ENCODE measurements at places on chromosomes 11 and 22. TPM values are rescaled to one million over a fixed set of nuclear protein-coding genes. Genes with fewer than 3 reads are reported as not detected.
A peak's percentile ranks its signal among the peaks of the same experiment; 100 is the strongest.

GRCh38 chr11:30474151-30474954, 111.8 kb downstream of the MPPED2 start:
- DNase-seq, result no peak
- H3K4me3 ChIP-seq, result no peak overlapping the region
- no peaks in the 10 kb centered on the region for H3K36me3 ChIP-seq
- no peaks in the 10 kb centered on the region for H3K27me3 ChIP-seq
- no peaks in the 10 kb centered on the region for H3K4me1 ChIP-seq

GRCh38 chr11:100550912-100551632, 136.0 kb upstream of the ARHGAP42 start:
- no peak overlapping the region for H3K27ac ChIP-seq
- H3K27me3 ChIP-seq, result no peaks in the 10 kb centered on the region
- no peaks in the 10 kb centered on the region for H3K36me3 ChIP-seq
- no peak for DNase-seq

- no peaks in the 10 kb centered on the region for H3K36me3 ChIP-seq
- peaks cover 13% of the 10 kb centered on the region for H3K27me3 ChIP-seq
- H3K27ac ChIP-seq, result no peak overlapping the region
- no peaks in the 10 kb centered on the region for H3K4me1 ChIP-seq
- no peak overlapping the region for H3K4me3 ChIP-seq
These were observed 112.0 kb upstream of the E2F8 start for GRCh38 chr11:19352771-19353160.

- H3K27me3 ChIP-seq, result no peaks in the 10 kb centered on the region
- peaks cover 21% of the 10 kb centered on the region for H3K4me1 ChIP-seq
- no peak overlapping the region for H3K27ac ChIP-seq
- H3K4me3 ChIP-seq, result no peak overlapping the region
These were observed 458.4 kb downstream of the MIAT start for GRCh38 chr22:27115816-27116256.

DNA sequence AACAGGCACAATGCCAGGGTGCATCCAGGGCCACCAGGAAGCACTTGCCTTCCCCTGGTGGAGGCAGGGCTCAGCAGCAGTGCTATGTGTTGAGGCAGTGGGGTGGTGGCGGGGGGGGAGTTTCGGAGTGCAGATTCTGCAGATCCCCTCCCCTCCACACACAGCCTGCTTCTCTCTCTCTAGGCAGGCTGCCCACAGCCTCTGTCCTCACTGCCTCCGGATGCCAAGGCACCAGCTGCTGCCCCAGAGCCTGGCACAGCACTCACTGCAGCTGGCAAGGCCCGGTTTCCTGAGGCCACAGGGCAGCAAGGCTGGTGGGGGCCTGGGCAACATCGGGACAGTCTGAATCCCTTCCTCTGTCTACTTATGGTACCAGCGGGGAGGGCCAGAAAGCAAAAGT, 35.8 kb downstream of the NRXN2 start:
- no peaks in the 10 kb centered on the region for H3K27me3 ChIP-seq
- H3K4me1 ChIP-seq, result peaks cover 31% of the 10 kb centered on the region
- no peak overlapping the region for H3K4me3 ChIP-seq
- H3K36me3 ChIP-seq, result no peaks in the 10 kb centered on the region
- DNase-seq, result no peak

DNA sequence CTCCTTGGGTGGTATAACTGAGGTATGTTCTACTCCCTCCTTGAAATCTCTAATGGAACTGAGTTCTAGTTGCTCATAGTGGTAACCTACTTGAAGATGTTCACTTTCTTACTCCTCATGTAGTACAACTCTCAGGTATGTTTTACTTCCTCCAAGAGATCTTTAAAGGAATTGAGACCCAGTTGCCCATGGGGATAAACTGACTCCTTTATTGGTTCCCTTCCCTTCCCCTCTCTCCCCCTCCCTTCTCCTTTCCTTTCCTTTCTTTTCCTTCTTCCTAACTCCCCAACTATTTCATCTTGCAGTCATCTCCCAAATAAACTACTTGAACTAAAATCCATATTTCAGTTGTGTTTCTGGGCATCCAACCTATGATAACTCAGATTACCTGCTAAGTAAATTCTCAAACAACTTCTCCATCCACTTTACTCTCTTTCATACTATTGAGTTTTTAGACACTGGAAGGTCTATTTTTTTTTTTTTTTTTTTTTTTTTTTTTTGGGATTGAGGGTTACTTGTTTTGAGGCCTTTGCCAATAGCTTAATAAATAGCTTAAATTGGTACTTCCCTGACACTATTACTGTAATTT, 7.9 kb upstream of the TRIM68 start:
- no peak overlapping the region for H3K27ac ChIP-seq
- no peaks in the 10 kb centered on the region for H3K36me3 ChIP-seq
- no peak overlapping the region for H3K4me3 ChIP-seq
- peaks cover 2% of the 10 kb centered on the region for H3K27me3 ChIP-seq
- no peaks in the 10 kb centered on the region for H3K4me1 ChIP-seq
- DNase-seq, result no peak

Gene ADORA2A
- polyA plus RNA-seq, result 5.8 TPM

DNA sequence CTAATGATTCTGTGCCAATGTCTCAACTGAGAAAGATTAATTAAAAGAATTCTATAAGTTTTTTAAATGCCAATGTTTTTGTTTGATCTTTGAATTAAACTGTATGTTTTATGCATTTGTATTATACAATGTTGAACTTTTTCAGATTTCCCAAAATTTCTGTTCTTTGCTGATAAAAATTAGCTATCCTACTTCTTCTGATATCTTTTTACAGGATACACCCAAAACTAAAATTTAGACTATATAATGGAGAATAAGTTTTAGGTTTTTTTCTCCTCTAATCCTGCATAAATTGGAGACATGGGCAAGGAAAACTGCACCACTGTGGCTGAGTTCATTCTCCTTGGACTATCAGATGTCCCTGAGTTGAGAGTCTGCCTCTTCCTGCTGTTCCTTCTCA, at the start of gene OR5L2:
Gene OR5L2 (plus strand): TSS at position 301 of the 400 bp plus-strand sequence. CDS start 0 bp downstream, at position 301.
- H3K4me3 ChIP-seq, result no peak within 1 kb of the TSS
- H3K4me1 ChIP-seq, result no peaks in the 10 kb centered on the region
- no peak for DNase-seq

- peaks cover 6% of the 10 kb centered on the region for H3K27me3 ChIP-seq
- peaks cover 8% of the 10 kb centered on the region for H3K4me1 ChIP-seq
These were observed 45.6 kb upstream of the TENM4 start for GRCh38 chr11:79486242-79486984.

DNA sequence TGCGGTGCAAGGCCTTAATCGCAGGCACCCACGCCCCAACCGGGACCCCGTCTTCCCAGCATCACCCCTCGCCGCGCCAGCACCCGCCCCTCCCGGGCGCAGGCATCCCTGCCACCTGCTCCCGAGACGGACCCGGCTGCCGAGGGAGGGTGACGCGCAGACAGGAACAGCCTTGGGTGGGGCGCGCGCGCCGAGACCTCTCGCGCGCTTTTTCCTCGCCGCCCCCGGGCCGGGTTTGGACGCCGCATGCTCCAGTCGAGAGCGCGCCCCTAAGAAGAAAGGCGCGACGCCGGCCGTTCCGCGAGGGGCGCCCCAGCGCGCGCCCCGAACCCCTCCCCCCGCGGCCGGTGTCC, 504 bp downstream of the CFL1 start:
- DNase-seq, result no peak
- H3K36me3 ChIP-seq, result peaks cover 42% of the 10 kb centered on the region
- H3K27me3 ChIP-seq, result no peaks in the 10 kb centered on the region

- no peaks in the 10 kb centered on the region for H3K27me3 ChIP-seq
- H3K4me3 ChIP-seq, result no peak overlapping the region
- no peaks in the 10 kb centered on the region for H3K4me1 ChIP-seq
- H3K36me3 ChIP-seq, result no peaks in the 10 kb centered on the region
These were observed 1428.0 kb upstream of the TENM4 start for GRCh38 chr11:80868831-80869230.

DNA sequence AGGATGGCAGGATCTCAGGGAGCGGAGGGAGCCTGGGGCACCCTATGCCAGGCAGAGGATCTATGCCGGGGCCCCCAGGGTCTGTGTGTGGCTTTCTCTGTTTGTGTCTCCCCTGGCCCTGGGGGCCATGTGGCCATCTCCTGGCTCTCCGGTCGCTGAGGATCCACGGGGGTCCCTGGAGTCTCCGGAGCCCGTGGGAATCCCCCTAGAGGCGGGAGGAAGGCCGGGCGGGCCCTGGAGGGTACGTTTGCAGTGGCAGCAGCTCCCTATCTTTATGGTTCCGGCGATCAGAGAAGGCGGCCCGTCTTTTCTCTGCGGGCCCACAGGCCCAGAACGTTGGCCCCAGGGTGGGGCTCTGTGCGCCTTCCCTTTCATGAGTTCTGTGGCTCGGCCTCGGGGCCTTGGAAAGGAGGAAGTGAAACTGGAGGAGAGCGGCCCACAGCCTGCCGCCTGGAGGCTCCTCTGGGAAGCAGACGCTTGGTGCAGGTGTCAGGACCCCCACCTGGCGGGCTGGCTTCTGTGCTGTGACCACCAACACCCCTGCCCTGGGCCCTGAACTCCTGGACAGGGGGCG, 82.1 kb downstream of the KCNQ1 start:
- H3K27ac ChIP-seq, result peak overlapping the region; percentile 49
- H3K36me3 ChIP-seq, result peaks cover 36% of the 10 kb centered on the region
- H3K4me1 ChIP-seq, result peaks cover 43% of the 10 kb centered on the region
- no peaks in the 10 kb centered on the region for H3K27me3 ChIP-seq
- peak overlapping the region; percentile 6 for H3K4me3 ChIP-seq

DNA sequence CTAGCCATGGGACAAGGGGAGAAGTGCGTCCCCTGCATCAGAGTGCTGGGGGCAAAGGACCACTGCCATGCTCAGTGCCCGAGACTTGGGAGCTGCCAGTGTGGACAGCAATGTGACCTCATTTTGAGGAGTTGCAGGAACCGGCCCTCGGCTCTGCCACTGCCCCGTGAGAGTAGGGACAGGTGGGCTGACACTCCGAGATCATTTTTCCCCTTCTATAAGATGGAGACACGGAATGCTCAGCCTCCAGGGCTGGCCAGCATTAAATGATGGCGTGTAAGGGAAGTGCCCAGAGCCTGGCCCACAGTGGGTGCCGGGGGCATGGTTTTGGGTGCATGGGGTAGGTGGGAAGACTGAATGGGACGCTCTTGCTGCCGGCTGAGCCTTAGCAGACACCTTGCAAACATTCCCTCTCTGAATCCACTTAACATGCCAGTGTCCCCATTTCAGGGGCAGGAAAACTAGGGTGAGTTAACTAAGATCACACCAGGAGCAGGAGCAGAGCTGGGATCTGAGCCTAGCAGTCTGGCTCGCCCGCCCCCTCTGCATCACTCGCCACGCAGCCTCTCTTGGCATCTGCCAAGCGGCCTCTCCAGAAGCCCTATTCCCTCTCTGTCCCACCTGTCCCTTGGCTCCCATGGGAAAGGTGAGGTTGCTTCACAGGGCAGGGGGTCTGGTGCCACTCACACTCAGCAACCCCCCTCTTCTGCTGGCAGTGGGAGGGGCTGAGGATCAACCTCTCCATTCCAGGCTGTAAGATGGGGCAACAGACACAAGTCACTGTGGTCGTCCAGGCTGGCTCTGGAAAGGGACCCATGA, 13.6 kb downstream of the NPTXR start:
- H3K27ac ChIP-seq, result no peak overlapping the region
- H3K36me3 ChIP-seq, result no peaks in the 10 kb centered on the region
- DNase-seq, result no peak
- H3K4me3 ChIP-seq, result no peak overlapping the region

DNA sequence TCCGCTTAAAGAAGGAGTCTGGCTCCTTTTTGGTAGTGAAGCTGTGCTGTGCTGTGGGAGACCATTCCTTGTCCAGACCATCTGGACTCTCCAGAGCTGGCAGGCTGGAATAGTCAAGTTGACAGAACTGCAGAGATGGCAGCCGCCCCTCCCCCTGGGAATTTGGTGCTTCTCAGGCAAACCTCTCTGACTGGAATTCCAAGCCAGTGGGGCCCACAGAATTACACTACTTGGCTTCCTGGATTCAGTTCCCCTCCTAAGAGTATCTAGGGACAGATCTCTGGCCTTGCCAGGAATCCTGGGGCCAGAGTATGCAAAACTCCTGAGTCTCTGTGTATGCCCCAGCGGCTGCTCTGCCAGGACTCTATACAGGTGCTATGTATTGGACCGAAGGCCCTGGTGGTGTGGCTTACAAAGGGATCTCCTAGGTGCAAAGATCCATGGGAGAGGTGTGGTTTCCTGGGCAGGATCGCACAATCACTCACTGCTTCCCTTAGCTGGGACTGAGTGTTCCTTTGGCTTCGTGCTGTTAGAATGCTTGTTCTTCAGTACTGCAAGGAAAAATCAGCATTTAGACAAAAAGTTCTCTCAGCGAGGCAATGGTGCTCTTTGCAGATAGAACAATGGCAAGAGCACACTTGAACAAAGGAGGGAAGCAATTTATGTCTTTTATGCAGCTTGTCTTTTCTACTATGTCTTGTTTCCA, 86.8 kb downstream of the PRMT3 start:
- no peaks in the 10 kb centered on the region for H3K27me3 ChIP-seq
- H3K4me1 ChIP-seq, result peaks cover 26% of the 10 kb centered on the region
- peak overlapping the region; percentile 70 for H3K27ac ChIP-seq
- peak overlapping the region; percentile 40 for H3K4me3 ChIP-seq
- no peaks in the 10 kb centered on the region for H3K36me3 ChIP-seq

Gene SCN3B
- polyA plus RNA-seq, result not detected

DNA sequence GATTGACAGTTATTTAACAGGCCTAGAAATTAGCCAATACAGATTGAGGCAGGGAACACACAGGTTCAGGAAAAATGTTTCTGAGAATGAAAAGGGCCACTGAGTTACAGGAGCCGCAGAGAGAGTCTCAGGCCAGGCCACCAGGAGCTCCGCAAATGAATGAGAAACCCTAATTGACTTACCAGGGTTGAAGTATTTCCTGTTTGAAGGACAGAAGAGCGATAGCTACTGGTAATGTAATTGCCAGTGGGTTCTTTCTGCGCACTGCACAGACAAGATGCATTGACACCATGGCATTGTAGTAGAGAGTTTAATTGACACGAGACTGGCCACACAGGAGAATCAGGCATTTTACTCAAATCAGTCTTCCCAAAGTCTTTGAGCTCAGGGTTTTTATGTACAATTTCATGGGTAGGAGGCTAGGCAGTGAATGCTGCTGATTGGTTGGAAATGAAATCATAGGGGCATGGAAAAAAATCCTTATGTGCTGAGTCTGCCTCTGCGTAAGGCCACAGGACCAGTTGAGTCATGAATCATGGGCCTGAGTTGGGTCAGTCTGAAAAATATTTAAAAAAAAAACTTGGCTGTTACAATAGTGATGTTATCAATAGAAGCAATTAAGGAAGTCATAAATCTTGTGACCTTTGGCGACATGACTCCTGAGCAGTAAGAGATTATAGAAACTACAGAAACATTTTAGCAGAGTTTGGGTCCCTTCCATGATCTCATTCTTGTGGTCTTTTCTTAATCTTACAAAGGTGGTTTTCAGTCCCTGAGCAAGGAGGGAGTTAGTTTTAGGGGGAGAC, 203.8 kb downstream of the CASP12 start:
- H3K27me3 ChIP-seq, result no peaks in the 10 kb centered on the region
- H3K36me3 ChIP-seq, result no peaks in the 10 kb centered on the region
- peak; percentile 80 for DNase-seq
- peaks cover 21% of the 10 kb centered on the region for H3K4me1 ChIP-seq
- no peak overlapping the region for H3K27ac ChIP-seq
